MCF 10A (cell line): ENCODE measurements at places on chromosomes 5 and 9. TPM values are rescaled to one million over a fixed set of nuclear protein-coding genes. Genes with fewer than 3 reads are reported as not detected.

- no peak for DNase-seq
Measured at GRCh38 chr9:135787317-135787716, 85.3 kb downstream of the KCNT1 start.

GRCh38 chr9:14139287-14139686, 174.7 kb downstream of the NFIB start:
- DNase-seq: no peak

- DNase-seq: peak; percentile 57
Measured at GRCh38 chr5:66877843-66878242, 281.6 kb downstream of the MAST4 start.

- DNase-seq: no peak
Measured at GRCh38 chr9:89379508-89380115, 61.3 kb downstream of the SECISBP2 start.

- DNase-seq: no peak
Measured at GRCh38 chr9:37935096-37935495, 31.2 kb upstream of the SLC25A51 start.

- peak; percentile 15 for DNase-seq
Measured at GRCh38 chr5:5335700-5336264, 86.7 kb upstream of the ICE1 start.

DNA sequence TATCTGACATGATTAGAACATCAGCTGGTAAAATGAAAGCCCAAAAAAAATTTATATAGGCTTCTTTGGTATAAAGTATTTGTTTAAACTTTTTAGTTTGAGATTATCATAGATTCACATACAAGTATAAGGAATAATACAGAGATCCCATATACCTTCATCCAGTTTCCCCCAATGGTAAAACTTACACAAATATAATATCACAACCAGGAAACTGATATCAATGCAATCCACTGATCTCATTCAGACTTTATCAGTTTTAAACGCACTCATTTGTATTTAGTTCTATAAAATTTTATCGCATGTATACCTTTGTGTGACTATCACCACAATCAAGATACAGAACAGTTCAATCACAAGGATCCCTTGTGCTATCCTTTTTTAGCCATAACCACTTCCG, 3.8 kb downstream of the FAM114A2 start:
- DNase-seq: no peak

DNA sequence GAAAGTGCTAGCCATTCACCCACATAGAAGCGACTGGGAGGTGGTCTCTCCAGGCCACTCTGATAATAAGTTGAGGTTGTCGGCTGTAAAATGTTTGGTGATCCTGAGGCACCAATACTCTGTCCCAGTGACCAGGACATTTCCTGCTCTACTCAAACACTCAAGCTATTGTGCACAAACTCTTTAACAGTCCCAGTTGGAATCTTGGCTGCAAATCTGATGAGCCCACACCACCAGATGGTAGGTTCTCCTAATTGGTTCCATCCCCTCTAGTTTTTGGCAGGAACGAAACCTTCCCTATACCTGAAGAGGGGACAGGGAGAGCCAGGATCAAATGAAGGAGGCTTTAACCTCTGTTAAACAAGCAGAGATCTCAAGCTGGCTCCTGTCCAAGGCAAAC, 14.3 kb downstream of the GRIA1 start:
- peak; percentile 21 for DNase-seq

DNA sequence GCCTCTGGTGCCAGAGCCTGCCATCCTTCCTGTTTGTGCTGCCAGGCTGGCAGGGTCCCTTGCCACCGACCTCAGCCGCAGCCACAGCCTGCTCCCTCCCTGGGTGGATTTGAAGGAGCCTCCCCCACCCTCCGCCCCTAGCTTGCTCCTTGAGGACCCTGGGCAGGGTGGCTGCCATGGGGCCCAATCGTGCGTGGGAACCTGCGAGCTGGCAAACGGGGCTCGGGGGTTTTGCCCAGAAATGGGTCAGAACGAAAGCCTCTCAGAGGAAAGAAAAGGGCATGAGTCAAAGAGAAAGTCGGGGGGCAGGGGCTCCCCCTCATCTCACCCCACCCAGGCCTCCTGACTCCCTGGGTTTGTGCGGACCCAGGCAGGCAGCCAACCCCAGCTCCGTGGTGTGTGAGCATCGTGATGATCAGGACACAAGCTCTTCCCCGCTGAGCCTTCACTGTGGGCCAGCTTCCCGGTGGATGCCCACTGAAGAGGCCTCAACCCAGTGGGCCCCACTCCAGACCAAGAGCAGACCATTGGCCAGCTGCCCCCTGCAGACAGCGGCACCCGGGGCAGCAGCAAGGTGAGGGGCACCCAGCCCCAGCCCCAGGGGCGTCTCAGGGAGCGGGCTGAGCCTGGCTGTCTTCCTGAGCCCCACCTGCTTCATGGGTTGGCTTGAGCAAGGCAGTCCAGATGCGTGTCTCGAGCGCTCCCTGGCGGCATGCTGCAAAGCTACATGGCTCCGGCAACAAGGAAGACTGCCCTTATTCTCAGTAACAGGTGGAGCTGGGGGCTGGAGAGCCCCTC, 3.0 kb upstream of the FUT7 start:
- DNase-seq: peak; percentile 81

DNA sequence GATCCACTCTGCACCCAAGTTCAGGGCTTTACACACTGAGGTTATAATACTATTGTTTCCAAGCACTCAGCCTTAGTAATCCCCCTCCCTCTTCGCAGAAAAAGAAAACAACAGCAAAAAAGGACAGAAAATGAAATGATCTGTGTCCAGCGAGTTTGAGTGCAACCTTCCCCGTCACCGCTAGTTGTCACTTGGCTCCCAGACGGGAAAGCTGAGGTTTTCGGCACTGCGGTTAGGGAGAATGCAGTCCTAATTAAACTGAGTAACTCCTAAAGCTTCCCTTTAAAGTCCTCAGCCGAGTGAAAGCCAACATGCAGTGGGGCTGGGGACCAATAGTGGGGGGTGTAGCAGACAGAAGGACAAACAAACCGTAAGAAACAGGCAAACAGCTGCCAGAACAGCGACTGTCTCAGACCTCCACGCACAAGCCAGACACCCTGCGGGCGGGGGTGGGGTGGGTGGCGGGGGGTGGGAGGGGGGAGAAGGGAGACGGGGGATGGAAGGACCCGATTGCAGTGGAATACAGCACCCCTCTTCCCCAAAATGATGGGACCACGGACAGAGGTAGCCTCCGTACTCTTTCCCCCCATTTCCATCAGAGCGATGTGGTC, 680 bp downstream of the GLRA1 start:
- peak; percentile 21 for DNase-seq

DNA sequence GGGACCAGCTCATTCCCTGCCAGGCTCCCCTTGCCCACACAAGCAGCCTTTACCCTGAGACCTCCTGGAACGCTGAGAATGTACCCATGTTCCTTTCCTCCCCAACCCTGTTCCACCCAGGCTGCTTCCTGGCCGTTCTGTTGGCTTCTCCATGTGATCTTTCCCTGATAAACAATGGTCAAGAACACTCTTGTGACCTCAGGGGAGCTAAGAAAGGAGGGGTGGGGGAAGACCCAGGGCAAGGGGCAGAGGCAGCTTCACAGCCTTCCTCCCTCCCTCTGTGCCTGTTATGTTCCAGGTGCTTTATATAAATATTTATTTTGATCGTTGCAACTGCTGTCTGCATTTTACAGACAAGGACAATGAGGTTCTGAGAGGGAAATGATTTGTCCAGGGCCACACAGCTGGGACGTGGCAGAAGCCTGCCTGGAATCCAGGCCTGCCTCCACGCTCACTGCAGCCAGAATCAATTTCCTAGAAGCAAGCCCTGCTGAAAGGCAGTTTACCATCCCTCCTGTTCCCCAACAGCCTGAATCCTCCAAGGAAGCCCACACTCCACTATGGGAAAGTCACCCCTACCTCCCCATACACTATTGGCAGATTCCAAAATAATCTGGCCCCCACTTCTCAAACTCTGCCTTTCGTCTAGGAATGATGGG, 3.9 kb downstream of the SHROOM1 start:
- no peak for DNase-seq

GRCh38 chr5:159263569-159263905, 447 bp downstream of the UBLCP1 start:
- no peak for DNase-seq

The ADAMTS6 gene
- 17.8 and 19.5 TPM in 2 replicates for total RNA-seq

The PPP2R2B gene
- 0.54 TPM in 1 of 2 replicates, not detected in the other for total RNA-seq

The IER5L gene
- total RNA-seq: 11.9 and 13.4 TPM in 2 replicates

The PCDHGA11 gene
- 0.30 and 0.76 TPM in 2 replicates for total RNA-seq
